ENCODE measurements at places on chromosomes 12 and 14.

- DNase-seq = no peak
Observed at GRCh38 chr12:47717046-47717442, 8.2 kb downstream of the ENDOU start.

DNA sequence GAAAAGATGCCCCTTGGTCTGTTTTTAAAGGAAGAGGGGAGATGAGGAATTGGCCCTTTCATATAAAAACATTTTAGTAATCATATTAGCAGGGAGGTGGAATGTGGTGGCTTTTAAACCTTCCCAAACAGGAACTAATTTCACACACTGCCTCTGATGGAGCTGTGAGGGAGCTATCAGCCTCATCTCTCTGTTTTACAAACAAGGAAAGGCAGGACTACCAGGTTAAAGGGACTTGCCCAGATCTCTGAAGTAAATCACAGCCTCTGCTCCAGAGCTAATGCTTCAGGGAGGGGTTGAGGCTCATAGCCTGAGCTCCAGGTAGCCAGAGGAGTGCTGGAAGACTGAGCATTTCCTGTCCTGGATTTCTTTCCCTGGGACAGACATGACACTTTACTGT is 1.1 kb upstream of the BMP4 start:
- no peak for DNase-seq

DNA sequence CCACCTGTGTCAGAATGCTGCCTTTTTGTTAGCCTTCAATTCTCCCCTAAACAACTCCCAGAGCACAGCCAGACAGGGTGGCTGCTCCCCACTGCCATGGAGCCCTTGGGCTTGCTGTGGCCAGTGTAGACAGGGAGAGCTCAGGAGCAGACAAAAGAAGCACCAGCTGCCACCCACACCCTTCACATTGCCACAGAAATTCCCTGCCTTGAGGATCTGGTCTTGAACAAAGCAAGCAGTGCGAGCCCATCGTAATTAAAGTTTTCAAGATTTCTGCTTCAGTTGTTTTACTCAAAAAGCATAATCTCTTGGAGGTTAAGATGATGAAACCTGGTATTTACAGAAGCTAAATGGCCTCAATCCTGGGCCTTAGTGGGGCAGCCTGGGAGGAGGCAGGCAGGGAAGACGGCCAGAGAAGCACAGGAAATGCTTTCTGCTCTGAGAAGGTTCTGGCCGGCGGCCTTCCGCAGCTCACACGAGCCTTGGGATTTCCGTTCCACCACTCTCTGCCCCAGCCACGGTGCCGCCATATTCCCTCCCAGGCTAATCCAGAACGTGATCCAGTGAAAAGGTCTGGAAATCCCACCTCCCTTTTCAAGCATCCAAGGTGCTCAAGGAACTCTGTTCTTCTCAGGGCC is 535.2 kb downstream of the BCL11B start:
- DNase-seq = no peak

DNA sequence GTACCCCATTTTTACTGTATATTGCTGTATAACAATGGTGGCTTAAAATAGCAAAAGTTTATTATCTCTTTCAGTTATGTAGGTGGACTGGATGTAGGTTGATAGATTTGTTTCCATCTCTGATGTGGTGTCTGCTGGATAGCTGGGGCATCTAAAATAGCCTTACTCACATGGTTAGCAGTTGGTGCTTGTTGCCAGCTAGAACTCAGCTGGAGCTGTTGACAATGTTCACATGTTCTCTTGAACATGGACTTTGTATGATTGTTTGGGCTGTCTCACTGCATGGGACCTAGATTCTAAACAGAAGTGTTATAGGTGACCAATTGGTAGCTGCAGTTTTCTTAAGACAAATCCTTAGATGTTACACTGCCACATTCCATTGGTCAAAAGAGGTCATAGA is 126.9 kb downstream of the GPHN start:
- no peak for DNase-seq

GRCh38 chr12:105492591-105493545 is 162.4 kb downstream of the C12orf75 start:
- no peak for DNase-seq

DNA sequence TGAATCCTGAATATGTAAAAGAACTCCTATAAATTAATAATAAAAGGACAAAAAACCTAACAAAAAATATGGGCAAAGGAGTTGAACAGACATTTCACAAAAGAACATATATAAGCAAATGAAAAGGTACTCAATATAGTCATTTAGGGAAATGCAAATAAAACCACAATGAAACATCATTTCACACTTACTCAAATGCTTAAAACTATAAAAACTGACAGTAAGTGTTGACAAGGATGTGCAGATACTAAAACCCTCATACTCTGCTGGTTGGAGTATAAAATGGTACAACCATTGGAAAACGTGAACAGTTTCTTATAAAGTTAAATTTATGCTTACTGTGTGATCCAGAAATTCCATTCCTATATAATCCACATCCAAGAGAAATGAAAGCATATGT is 247.1 kb downstream of the GXYLT1 start:
- no peak for DNase-seq

- DNase-seq = no peak
Observed at GRCh38 chr12:66598079-66598478, 80.8 kb downstream of the GRIP1 start.

- DNase-seq = no peak
Observed at GRCh38 chr14:74562515-74563232, 49.4 kb downstream of the LTBP2 start.

DNA sequence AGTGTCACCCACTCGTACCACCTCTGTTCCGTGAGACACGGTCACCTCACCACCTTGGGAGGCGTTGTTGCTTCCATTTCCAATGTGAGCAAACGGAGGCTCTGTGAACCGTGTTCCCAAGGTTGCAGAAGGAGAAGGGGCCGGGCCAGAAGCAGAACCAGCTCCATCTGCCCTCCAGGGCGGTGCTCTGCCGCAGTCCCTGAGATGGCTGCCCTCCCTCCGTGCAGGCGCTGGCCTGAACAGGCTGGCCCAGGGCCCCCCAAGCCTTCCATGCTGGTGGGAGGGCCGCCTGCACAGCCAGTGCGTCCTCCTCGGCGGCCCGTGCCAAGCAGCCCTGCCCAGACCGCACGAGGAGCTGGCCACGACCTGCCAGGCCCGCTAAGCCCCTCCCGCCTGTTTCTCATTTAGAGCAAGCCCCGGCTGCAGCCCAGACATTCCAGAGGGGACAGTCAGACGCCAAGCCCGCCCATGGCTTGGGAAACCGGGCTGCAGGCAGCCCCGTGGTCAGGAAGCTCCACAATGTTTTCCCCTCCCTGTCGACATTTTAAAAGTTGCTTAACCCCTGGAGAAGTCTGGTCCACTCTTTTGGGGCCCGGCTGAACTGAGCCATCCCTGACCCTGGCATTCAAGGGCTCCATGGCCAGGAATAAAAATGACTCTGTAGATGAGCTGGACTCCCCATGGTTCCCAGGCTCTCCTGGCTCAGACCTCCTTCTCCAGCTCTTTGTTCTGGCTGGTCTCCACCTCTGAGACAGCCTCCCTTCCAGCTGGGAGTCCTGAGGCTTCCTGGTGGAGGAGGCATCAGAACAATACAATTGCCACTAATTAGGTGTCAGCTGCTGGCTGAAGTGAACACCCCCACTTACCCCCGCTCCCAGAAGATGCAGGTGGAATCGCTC is 236.0 kb downstream of the BCL11B start:
- no peak for DNase-seq

DNA sequence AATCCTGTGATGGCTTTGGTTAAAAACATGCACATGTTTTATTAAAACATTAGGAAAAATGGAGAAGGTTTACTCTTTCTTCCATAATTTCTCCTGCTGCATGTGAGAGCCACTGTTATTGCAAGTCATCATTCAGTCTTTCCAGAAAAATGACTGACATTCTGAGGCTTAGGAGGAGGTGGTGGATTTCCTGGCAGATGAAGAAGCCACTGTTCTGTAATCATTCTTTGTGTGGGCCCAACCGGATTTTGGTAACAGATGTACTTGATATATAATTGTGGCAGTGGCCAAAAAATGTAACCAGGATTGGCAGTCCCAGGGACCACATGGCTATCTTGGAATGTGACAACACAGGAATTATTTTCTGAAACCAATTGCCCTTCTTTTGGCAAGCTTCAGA is 120.2 kb downstream of the DAAM1 start:
- no peak for DNase-seq
